ENCODE measurements at places on chromosomes 4 and X.

DNA sequence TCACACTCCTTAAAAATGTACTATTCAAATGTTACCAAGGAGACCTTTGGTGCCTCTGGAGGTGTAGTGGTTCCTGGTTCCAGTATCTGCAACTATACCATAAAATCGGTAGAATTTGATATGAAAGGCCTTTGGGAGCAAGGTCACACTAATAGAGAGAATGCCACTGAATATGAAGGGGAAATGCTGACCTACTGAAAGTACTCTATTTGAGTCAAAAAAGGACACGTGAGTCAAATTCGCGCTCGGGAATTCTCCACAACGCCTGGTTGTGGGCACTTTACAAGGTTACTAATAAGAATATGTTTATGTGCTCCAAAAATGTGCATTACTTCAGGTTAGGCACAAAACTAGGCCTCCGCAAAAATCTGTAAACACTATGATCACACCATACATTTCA lies 39.5 kb upstream of the RELL1 start:
- DNase-seq: no peak

DNA sequence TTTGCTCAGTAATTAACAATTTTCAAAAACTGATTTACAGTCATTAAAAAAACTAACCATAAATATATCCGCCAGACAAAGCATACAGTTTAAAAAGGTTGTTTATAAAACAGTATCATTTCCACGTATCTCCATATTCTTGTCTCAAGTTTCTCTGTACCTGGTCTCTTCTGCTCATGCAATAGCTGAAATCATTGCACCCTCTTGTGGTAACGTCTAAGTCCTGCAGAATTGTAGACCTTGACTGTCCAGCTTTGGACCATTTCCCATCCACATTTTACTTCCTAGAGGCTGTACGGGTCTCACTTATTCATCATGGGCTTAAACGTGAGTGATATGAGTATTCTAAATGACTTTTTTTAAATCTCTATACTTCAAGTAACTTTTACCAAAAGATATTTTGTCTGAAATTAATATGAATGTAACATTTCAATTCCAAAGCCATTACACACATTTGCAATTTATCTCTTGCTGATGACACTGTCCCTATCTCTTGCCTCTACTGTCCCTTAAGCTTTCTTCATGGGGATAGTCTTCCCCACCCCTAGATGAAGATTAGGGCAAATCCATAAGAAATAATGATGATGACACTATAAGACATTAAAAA lies 118.5 kb downstream of the BTC start:
- no peak for DNase-seq

GRCh38 chrX:43970528-43970927 lies 2.7 kb downstream of the NDP start:
- no peak for DNase-seq

- DNase-seq: no peak
These were observed 113.0 kb upstream of the TLR3 start for GRCh38 chr4:185955826-185956543.

- no peak for DNase-seq
These were observed 279.9 kb downstream of the ASMT start for GRCh38 chrX:1894740-1895139.

- DNase-seq: no peak
These were observed 23.4 kb downstream of the NSG1 start for GRCh38 chr4:4410271-4410670.

DNA sequence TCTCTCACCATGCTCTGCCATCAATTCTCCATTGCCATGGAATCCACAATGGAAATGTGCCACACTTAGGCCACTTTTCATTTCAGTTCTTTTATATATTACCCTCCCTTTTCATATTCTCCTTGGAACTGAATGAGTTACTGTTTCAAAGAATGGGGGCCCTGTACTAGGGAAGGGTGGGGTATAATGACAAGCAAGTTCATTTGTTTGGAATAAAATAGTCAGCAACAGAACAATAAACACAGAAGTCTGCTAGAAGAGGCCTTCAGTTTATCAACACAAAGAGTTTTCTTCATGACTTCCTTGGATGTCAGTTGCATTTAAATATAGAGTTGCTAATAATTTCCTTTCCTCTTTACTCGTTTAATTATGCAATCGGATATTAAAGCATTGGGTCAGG lies 478.3 kb upstream of the FTHL17 start:
- no peak for DNase-seq

GRCh38 chr4:88812420-88812819 lies 114.8 kb upstream of the NAP1L5 start:
- no peak for DNase-seq

GRCh38 chr4:72969976-72970375 lies 99.5 kb downstream of the COX18 start:
- no peak for DNase-seq

DNA sequence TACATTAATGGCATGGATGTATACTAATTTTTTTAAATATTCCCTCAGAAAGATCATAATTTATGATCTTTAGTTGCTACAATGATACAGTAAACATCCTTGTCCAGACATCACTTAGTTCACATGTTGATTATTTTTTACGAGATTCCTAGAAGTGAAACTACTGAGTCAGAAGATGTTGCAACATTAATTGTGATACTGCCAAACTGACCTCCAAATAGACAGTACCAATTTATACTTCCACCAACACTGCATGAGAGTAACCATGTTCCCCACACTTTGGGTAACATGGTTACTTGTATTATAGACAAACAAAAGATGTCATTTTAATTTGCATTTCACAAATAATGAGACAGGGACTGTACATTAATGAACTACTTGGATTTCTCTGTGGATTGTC lies 19.6 kb downstream of the RCHY1 start:
- DNase-seq: no peak

DNA sequence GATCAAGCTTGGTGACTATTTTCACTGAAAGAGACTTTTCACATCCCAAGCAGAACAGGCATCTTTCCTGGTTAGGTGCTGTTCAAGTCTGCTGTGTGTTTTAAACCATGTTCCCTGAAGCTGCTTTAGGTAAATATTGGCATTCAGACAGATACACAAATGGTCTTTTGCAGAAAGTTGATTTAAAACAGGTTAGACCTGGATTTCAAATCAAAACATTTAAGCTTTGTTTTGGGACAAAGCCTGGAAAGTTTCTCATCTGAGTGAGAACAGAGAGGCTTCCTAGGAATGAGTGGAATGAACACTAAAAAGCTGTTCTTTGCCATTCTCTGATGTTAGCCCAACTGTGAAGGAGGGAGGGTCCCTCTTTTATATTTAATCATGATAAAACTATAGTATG lies 10.1 kb downstream of the ANXA3 start:
- DNase-seq: no peak

DNA sequence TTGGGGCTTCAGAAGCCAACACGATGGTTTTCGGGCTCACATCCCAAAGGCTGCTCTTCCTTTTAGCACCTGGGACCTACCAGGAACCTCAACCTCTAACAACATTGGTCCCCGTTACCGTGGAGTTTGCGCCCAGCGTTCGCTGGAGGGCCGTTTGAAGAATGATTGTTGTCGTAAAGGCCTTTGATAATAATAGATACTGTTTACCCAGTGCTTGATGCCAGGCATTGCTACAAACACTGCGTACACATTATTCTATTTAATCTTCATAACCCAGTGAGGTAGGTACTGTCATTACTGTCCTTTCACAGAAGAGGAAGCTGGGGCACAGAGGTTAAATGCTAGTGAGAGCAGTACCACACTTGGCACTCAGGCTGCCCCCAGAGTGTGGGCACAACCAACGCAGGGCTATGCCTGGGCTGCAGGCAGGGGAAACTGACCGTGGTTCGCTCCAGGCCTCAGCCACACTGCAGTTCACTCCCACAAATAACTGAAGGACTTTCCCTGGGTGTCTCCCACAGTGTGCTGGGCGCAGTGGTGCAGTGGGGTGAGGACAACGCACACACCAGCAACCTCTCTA lies 1.0 kb upstream of the ACSL1 start:
- no peak for DNase-seq

DNA sequence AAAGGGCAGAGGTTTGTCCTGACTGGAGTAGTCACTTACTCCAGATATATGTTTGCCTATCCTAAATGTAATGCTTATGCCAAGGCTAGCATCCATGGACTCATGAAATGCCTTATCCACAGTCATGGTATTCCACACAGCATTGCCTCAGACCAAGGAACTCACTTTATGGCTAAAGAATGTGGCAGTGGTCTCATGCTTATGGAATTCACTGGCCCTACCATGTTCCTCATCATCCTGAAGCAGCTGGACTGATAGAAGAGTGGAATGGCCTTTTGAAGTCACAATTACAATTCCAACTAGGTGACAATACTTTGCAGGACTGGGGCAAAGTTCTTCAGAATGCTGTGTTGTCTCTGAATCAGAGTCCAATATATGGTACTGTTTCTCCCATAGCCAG lies 1014.8 kb downstream of the RAPGEF2 start:
- DNase-seq: no peak

DNA sequence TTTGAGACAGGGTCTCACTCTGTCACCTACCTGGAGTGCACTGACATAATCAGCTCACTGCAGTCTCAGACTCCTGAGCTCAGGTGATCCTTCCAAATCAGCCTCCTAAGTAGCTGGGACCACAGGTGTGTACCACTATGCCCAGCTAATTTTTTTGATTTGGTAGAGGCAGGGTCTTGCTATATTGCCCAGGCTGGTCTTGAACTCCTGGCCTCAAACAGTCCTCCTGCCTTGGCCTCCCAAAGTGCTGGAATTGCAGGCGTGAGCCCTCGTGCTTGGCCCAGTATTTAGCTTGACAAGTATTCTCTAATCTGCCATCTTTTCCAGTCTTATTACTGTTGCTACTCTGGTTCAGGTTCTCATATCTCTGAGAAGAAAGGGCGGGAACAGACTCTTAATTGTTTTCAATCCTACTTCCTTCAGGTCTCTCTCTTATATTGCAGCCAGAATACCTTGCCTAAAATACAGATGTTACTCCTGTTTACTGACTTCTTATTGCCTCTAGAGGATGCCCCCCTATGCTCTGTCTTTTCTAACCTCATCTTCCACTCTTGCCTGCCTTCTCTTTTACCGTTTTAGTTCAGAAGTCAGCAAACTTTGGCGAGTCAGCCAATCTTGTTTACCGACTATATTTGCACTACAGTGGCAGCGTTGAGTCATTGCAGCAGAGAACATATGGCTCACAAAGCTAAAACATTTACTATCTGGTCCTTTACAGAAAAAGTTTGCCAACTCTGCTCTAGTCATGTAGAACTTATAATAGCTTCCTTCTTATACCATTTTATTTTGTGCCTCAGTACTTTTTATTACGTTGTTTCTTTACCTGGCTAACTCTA lies 19.0 kb downstream of the MRPL1 start:
- DNase-seq: no peak

GRCh38 chr4:177293208-177294033 lies 16.3 kb upstream of the NEIL3 start:
- no peak for DNase-seq

DNA sequence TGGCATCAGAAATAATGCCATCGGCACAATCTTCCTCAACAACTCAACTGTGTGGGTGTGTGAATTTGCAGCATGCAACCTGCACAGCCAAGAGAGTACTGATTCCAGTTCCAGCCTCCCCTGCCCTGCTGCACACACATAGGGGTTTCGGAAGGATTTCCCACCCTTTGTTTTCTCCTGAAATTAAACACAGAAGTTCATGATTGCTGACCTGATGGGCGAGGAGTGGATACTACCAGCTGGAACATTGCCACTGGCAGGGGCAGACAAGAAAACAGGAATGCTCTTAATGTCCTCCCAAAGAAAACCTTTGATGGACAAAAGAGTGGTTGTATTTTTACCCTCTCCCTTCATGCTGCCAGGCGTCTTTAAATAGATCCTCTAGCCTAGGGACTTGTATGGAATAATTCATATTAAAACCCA lies 4.8 kb downstream of the NDP start:
- no peak for DNase-seq

GRCh38 chr4:150722908-150723362 lies 141.0 kb downstream of the MAB21L2 start:
- DNase-seq: no peak

DNA sequence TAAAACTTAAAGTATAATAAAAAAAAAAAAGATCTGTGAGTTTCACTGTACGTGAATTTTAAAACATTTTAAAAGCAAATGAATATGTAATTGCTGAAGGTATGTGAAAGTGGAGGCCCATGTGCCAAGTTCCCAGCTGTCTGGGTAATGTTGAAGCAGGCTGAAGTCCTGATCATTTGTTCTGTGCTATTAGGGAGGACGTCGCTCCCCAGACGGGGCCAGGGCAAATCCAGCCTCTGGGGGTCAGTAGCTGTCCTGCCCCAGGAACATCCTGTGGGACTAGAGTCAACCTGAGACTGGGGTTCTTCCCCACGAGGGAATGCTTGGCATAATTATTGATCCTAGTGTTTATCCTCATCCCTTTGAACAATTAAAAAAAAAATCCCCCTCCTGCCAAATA lies 48.8 kb downstream of the PDE5A start:
- DNase-seq: no peak

- no peak for DNase-seq
These were observed 669 bp downstream of the OTOP1 start for GRCh38 chr4:4225915-4226605.

GRCh38 chr4:8283161-8283560 lies 13.6 kb downstream of the HTRA3 start:
- DNase-seq: no peak

DNA sequence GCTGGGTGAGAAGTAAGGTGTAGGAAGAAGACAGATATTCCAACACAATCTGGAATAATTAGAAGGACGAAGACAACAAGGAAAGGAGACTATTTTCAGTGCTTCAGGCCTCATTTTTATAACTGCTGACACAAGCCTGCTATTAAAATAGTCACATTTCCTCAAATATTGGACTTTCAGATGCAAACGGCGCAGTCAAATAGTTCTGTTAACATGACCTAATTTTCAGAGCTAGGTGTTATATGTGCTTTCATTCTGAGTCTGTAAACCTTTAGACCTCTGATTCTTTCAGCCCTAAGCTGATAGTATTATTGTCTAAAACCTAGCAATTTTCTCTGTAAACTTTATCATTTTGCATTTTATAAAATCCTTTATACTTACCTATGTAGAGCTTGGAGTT lies 261.5 kb downstream of the IL1RAPL1 start:
- no peak for DNase-seq

- no peak for DNase-seq
These were observed 135.6 kb downstream of the CHIC2 start for GRCh38 chr4:53928825-53929224.

DNA sequence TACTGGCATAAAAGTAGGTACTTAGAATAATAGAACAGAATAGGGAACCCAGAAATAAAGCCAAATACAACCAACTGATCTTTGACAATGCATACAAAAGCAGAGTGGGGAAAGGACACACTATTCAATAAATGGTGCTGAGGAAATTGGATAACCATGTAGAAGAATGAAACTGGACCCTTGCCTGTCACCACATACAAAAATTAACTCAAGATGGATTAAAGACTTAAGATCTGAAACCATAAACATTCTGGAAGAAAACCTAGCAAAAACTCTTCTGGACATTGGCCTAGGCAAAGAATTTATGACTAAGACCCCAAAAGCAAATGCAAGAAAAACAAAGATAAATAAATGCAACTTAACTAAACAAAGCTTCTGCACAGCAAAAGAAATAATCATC lies 45.6 kb downstream of the ARFIP1 start:
- DNase-seq: no peak

DNA sequence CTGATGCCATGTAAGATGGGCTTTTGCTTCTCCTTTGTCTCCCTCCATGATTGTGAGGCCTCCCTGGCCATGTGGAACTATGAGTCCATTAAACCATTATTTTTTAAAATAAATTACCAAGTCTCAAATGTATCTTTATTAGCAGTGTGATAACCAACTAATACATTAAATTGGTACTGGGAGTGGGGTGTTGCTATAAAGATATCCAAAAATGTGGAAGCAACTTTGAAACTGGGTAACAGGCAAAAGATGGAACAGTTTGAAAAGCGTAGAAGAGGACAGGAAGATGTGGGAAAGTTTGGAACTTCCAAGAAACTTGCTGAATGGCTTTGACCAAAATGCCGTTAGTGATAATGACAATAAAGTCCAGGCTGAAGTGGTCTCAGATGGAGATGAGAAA lies 526.7 kb downstream of the SH3BGRL start:
- DNase-seq: no peak
